ENCODE measurements at places on chromosomes 4 and X.
A peak's percentile ranks its signal among the peaks of the same experiment; 100 is the strongest.

- DNase-seq = no peak
Measured at GRCh38 chrX:17414839-17415238, 39.8 kb downstream of the NHS start.

DNA sequence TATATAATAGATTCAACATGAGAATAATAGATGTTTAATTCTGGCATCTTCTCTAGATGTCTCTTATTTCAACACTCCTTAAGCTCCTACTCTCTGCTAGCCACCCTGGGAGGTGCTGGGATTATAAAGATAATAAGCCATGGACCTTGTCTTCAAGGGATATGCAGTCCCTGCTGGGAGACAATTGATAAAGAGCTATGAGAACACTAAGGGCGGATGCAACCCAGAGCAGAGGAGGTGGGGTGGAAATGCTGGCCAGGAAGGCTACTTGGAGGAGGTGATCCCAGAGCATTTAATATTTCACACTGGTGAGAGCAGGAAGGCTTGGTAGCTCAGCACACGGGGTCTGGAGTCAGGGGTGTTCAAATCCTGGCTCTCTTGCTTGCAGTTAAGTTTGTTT is 18.3 kb upstream of the PGRMC2 start:
- DNase-seq = no peak

- peak; percentile 5 for DNase-seq
Measured at GRCh38 chr4:168540086-168540485, 43.2 kb downstream of the PALLD start.

DNA sequence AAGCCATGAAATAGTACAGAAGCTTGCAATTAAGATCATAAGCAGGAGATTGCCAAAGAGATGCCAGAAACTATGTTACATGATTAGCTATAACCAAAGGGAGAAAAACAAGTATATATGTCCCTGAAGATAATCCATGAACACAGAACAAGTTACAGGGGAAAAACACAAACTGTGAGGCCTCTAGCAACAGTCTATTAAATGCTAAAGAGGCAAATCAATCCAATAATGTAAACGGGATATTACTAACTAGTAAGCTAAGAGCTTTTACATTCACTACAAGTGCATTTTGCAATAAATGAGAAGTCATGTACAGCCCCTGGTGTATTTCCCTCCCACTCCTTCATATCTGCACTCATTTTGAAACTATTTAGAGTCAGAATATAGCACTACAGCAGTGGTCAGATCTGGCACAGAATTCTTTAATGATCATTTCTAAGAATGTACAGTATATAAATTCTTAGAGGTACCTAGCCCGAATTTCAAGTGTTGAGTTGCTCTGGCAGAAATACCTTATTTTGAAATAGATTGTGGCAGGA is 449.8 kb upstream of the SMIM31 start:
- no peak for DNase-seq

DNA sequence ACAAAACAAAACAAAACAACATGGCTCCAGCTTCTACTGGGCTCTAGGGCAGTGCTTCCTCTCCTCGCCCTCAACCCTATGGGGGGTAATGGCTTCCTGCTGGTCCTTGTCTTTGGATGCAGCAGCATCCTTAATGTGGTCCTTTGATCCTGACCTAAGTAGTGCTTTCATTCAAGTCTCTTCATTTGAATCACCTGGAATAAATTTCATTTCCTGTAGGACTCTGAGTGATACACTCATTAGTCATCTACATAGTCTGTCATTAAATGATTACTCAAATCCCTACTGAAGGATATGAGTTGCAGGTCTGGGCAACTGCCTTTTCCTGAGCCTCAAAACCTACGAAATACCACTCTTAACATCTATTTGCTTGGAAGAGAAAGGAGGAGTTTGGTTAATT is 54.5 kb downstream of the RHOH start:
- no peak for DNase-seq

- DNase-seq = no peak
Measured at GRCh38 chrX:13265111-13265510, 54.7 kb downstream of the ATXN3L start.

- DNase-seq = no peak
Measured at GRCh38 chrX:38868941-38869401, 67.7 kb downstream of the MID1IP1 start.

- DNase-seq = no peak
Measured at GRCh38 chrX:22124098-22124497, 92.0 kb downstream of the PHEX start.

DNA sequence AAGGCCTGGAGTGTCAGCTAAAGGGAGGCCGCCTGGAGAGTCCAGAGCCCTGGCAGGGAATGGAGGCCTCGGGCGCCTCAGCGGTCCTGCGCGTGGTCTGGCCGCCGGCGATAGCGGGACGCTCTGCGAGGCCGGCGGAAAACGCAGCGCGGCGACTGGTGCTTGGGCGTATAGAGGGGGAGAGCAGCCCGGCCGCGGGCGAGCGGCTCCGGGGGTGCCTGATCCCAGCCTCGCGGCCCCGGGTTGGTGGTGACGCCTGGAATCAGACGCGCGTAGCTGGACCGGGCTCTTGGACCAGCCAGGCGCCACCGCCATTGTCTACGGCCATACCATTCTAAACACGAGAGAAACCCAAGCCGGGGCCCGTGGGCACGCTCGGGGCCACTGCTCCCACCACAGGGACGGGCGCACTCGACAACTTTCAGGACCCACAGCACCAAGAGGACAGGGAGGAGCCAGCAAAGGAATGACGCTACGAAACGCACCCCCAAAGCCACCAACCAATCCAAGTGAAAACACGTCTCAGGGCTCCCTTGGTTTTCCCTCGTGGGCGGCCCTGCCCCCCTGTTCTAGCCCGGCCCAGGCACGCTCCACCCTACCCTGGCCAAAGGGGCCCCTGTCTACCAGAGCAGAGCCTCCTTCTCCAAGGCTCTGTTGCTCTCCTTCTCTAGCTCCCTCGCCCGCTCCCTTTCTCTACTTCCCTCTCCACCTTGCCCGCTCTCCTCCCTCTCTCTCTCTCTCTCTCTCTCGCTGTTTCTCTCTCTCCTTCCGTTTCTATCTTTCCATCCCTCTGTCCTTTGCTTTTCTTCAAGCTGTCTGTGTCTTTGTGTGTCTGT is 7.8 kb downstream of the FRG2 start:
- no peak for DNase-seq

- DNase-seq = no peak
Measured at GRCh38 chr4:88803600-88804096, 106.0 kb upstream of the NAP1L5 start.

DNA sequence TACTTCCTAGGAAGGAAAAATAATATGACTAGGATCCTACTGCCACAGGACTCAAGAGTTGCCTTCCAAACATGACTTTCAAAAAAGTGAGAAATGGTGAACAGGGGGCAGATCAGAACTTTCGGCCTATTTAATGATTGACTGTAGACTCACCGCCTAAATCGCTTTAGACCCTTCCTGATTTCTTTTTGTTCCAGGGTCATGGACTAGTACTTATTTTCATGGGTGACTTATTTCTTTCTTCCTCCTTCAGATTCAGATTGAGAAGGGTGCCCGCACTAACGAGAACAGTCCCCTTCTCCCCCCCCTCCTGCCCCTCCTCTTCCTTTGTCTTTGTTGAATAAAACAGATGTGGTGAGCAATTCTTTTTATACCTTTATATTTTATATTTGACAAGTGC is 48.0 kb upstream of the KLHL8 start:
- no peak for DNase-seq

DNA sequence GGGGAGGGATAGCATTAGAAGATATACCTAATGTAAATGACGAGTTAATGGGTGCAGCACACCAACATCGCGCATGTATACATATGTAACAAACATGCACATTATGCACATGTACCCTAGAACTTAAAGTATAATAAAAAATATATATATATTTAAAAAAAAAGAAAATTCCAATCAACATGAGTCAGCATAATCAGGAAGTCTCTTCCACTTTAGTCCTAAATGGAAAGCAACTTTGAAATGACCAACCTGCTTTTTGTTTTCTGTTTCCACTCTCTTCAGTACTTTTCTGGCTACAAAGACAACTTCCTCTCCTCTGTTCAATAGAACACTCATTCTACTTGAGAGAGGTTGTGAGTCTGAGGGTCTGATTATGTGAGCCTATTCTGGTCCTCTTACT is 13.5 kb upstream of the MAGEA8 start:
- DNase-seq = no peak

GRCh38 chr4:22668301-22668700 is 24.4 kb upstream of the GBA3 start:
- DNase-seq = no peak

GRCh38 chr4:91373546-91373945 is 930.2 kb upstream of the GRID2 start:
- no peak for DNase-seq

- no peak for DNase-seq
Measured at GRCh38 chrX:6095469-6095868, 133.2 kb downstream of the NLGN4X start.

DNA sequence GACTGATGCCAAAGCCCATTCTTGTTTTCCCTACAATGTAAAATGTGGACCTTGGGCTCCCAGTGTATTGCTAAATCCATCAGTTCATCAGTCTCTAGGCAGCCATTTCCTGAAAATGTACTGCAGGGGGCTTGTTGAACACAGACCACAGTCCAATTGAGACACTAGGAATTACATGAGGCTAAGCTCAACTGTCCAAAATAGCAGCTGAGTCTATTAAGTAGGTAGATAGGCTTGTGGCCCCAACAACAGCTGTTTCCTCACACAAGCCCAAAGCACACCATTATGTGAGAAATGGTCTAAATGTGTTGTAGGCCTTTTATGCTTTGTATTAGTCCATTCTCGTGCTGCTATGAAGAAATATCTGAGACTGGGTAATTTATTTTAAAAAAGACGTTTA is 60.0 kb upstream of the PAK3 start:
- no peak for DNase-seq

- DNase-seq = no peak
Measured at GRCh38 chrX:149313871-149314371, 191.2 kb downstream of the IDS start.

GRCh38 chr4:48683784-48684666 is 96.1 kb downstream of the FRYL start:
- no peak for DNase-seq

- DNase-seq = no peak
Measured at GRCh38 chr4:159768016-159768415, 665.1 kb downstream of the RAPGEF2 start.

GRCh38 chrX:122907375-122907774 is 276.7 kb upstream of the GRIA3 start:
- DNase-seq = no peak

DNA sequence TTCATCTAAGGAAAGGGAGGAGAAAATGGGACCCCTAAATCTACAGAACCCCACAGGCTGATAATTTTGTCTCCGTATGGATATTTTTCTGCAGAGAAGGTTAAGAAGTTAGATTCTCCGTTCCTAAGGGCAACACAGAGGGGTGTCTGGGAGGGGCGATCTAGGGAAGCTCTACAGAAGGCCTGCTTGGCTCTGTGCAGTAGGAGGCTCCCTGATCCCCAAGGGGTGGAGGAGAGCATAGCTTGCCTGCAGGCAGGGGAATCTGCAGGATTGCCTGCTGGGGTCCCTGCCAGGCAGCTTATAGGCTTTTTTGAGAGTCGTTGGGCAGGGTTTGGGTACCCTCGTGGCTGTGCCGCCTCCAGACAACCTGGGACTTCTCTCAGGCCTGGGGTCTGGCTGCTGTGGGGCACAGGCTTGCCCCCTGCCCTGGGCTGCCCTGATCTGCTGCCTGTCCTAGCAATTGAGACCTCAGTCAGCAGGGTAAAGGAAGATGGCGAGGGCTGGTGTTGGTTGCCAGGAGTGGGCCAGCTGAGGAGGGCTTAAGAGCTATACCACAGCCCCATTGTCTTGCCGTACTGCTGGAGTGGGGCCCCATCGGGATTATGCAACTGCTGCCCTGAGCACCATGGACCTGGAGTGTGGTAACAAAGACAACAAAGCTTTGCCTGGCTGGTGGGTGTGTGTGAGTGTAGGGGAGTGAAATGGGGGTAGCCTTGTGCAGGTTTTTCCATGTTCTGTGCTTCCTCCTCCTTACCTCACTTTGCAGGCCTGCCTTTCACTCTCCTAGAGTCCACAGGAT is 74.1 kb downstream of the EFNB1 start:
- DNase-seq = no peak

DNA sequence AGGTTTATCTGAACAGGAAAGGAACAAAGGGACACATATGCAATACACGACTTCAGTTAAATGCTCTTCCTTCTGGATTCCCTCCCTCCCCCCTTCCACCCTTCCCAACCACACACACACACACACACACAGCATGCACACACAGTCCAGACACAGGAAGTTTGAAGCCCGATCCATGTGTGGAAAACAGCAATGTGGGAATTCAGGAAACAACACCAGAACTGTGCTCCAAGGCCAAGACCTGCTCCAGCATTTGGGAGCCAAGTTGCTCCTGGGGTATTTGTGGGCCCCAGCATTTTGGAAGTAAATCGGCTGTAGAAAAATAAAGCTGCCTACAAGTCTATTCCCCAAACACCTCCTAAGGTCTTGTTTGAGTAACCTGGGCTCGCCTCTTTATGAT is 5.6 kb upstream of the AMOT start:
- DNase-seq = no peak

- no peak for DNase-seq
Measured at GRCh38 chr4:162010362-162010761, 153.4 kb downstream of the FSTL5 start.

DNA sequence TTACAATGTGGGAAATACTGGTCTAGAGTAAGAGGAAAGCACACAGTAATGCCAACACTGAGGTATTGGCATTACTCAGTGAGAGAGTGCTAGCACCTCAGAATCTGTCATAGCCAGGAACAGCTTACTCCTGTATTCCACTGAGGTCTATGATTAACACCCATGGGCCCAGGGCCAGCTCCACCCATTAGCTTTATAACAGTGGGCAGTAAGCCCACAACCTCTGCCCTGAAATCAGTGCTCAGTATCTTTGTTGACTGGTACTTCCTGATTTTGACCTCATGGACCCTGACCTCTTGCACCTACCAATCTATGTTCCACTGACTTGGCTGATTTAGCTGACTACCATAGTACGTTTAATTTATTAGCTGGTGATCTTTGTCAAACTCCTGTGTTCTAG is 56.1 kb downstream of the LANCL3 start:
- no peak for DNase-seq

GRCh38 chr4:12729384-12729783 is 754.8 kb downstream of the RAB28 start:
- no peak for DNase-seq

GRCh38 chrX:37638047-37638446 is 47.5 kb upstream of the XK start:
- DNase-seq = no peak

DNA sequence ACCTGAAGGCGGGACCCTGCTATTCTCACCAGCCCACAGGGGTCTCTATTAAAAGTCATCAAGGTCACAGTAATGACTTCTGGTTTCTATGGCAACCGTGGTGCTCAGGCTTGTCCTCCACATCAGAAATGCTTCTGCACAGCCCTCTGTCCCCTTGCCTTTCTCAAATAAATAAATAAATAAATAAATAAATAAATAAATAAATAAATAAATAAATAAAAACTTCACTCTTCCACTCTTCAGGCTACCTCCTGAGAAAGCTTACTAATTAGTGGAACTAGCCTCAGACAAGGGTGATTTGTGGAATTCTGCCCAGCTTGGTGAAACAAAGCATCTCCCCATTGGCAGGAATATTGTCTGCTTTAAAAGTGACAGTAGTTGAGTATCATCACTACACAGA is 5.5 kb upstream of the RAB40A start:
- no peak for DNase-seq

GRCh38 chr4:155690044-155690837 is 23.6 kb downstream of the GUCY1A1 start:
- DNase-seq = no peak

Data from activated CD4-positive, alpha-beta T cell treated with anti-CD3 and anti-CD28 coated beads, Interleukin-2, amount 50 U/mL, for 48 hours (primary cell).